ENCODE measurements at places on chromosomes 2 and 18.

DNA sequence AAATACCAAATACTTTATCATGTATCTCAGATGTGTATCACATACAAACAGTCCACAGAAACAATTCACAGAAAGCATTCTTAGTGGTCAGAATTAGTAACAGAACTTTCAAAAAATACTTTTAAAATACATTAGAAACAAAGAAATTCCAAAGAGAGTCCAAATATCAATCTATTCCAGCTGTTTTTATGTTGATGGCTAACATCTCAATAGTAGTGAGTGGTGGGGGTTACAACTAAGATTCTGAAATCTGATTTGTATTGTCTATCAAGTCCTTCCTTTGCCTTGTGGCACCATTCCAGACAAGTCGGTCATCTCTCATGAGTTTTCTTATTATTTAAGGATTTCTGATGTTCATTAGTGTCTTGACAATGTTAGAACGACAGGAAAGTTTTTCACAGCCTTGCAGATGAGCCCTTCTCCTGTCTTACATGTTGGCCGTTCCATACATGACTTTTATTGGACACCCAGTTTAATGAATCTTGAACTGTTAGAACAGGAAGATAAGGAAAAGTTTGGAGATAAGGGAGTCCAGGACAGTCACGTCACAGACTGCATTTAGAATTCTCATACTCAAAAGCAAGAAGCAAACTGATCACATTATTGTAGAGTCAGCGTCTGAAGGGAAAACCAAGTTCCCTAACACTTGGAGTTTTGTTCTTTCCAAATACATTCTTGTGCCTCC is 410.3 kb downstream of the PID1 start:
- no peak for DNase-seq

DNA sequence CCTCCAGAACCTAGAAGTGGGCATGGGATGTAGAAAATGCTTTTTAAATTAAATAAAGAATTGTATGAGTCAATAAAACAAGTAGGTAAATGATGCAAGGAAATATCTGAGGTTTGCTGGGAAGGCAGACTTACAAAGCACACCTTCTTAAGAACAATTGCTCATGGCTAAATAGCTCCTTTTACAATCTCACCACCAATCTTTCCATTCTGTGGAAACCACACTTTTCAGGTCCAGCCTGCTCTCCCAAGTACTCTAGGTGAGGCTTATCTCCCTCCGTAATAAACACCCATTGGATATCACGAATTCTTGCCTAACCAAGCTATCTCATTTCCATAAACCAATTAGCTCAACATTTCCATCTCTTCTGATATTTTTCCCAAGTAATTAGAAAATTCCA is 91.5 kb upstream of the SLC8A1 start:
- DNase-seq = no peak

GRCh38 chr2:96942907-96943632 is 43.3 kb downstream of the FAM178B start:
- no peak for DNase-seq

- no peak for DNase-seq
Measured at GRCh38 chr2:104577143-104577542, 276.8 kb upstream of the POU3F3 start.
